ENCODE measurements at places on chromosomes 7 and 10. TPM values are rescaled to one million over a fixed set of nuclear protein-coding genes. Genes with fewer than 3 reads are reported as not detected.

FAM171A1 gene
- 29.7 TPM for total RNA-seq

MRPS24 gene
- total RNA-seq = 21.8 TPM

HGF gene
- 1.7 TPM for total RNA-seq

CELF2 gene
- total RNA-seq = 122 TPM

SYNPO2L gene
- total RNA-seq = not detected

PRKAR2B gene
- total RNA-seq = 76.4 TPM

RBAK gene
- 17.4 TPM for total RNA-seq

PSMA2 gene
- 29.8 TPM for total RNA-seq

CABCOCO1 gene
- 2.0 TPM for total RNA-seq

TRPV6 gene
- 0.27 TPM for total RNA-seq

GIMAP6 gene
- total RNA-seq = 4.5 TPM

VSTM4 gene
- 10.4 TPM for total RNA-seq

GRID2IP gene
- total RNA-seq = 3.5 TPM

CFAP70 gene
- 3.6 TPM for total RNA-seq

VSIR gene
- 4.7 TPM for total RNA-seq

ERVW-1 gene
- not detected for total RNA-seq

DDIT4 gene
- 60.5 TPM for total RNA-seq

TMEM178B gene
- 50.7 TPM for total RNA-seq

ATP6V0E2 gene
- 100 TPM for total RNA-seq

EIF4EBP2 gene
- total RNA-seq = 63.2 TPM

AGR2 gene
- 1.9 TPM for total RNA-seq

ACSM6 gene
- total RNA-seq = not detected

BLNK gene
- total RNA-seq = 0.27 TPM

TYSND1 gene
- 8.5 TPM for total RNA-seq

OTUD1 gene
- 10.3 TPM for total RNA-seq

EGR2 gene
- total RNA-seq = 0.18 TPM
